ENCODE measurements at places on chromosomes 12 and 14.
A peak's percentile ranks its signal among the peaks of the same experiment; 100 is the strongest.

DNA sequence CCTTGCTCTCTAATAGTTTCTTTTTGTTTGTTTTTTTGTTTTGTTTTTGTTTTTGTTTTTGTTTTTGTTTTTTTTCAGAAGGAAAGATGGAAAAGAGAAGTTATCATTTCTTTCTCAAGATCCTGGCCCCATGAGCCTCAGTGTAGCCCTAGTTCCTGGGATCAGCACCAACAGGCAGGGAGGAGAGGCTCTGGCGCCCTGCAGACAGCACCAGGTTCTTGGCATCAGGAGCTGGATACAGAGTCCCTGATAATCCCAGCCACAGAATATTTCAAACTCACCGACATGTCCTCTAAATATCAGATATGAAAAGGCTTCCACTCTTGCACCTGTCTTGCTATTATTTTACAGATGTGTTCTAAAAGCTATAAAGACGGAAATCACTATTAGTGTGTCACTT is 52.7 kb downstream of the FOXN3 start:
- DNase-seq: no peak

GRCh38 chr14:104794099-104794498 is 1.4 kb downstream of the AKT1 start:
- peak; percentile 19 for DNase-seq

- no peak for DNase-seq
Measured at GRCh38 chr12:111642681-111643426, 42.9 kb downstream of the BRAP start.

DNA sequence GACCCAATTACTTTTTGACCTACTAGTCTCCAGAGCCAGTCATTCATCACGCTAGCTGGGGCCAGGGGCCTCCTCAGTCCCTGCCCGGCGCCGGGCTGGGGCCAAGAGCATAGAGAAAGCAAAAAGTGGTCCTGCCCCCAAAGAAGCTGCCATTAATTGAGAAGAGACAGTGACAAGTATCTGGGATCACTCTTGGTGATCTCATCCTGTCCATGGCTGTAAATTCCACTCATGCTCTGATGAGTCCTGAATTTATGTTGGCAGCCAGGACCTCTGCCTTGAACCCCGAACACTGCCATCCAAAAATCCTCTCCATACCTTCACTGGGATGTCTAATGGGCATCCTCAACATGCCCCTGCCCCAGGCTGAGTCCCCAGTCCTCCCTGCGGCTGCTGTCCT is 34.4 kb upstream of the DLK1 start:
- no peak for DNase-seq

All from naive thymus-derived CD8-positive, alpha-beta T cell (primary cell).